Transverse colon (tissue), 4 donors: ENCODE measurements at places on chromosomes 1 and 21. TPM values are rescaled to one million over a fixed set of nuclear protein-coding genes. Genes with fewer than 3 reads are reported as not detected.

DNA sequence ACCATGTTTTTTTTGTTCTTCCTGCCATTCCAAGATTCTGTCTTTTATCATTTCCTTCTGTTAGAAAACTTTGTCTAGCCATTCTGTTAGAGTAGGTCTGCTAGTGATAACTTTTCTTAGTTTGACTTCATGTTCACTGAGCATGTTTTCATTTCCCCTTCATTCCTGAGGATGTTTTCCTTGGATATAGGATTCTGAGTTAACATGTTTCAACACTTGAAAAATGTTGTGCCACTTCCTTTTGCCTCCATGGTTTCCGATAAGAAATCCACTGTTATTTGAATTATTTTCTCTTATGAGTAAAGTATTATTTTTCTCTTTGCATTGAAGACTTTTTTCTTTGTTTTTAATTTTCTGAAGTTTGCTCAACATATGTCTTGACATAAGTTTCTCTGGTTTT lies 66.7 kb downstream of the ATP1A1 start:
- no peaks in the 10 kb centered on the region for H3K27me3 ChIP-seq
- no peak for DNase-seq
- H3K36me3 ChIP-seq: no peaks in the 10 kb centered on the region
- no peak overlapping the region for H3K27ac ChIP-seq

Gene TNFRSF4
- not detected for total RNA-seq

Gene KRTAP11-1
- not detected for total RNA-seq

DNA sequence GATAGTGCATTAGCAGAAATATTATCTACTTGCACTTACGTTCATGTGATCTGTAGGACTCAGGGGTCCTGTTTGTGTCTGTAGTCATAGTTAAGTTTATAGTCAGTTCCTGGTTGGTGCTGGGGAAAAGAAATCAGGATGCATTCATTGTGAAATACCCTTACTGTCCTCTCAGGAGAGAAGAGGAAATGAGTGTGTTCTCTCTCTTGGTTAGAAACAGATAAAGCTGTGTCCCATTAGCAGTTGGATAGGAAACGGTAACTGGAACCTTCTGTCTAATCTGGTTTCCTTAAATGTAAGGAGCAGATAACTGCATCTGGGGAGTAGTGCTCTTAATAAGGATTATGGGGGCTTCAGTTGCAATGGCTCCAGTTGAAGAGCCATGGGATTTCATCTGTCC lies 8.9 kb downstream of the SDCCAG8 start:
- no peak overlapping the region for H3K27ac ChIP-seq
- no peaks in the 10 kb centered on the region for H3K4me1 ChIP-seq
- DNase-seq: no peak
- no peaks in the 10 kb centered on the region for H3K27me3 ChIP-seq
- H3K36me3 ChIP-seq: no peaks in the 10 kb centered on the region

GRCh38 chr1:39500862-39501389 lies 9.5 kb downstream of the BMP8A start:
- H3K36me3 ChIP-seq: no peaks in the 10 kb centered on the region
- DNase-seq: no peak
- no peaks in the 10 kb centered on the region for H3K27me3 ChIP-seq
- no peak overlapping the region for H3K27ac ChIP-seq
- no peaks in the 10 kb centered on the region for H3K4me1 ChIP-seq
